ENCODE measurements at places on chromosomes 5 and 9.

DNA sequence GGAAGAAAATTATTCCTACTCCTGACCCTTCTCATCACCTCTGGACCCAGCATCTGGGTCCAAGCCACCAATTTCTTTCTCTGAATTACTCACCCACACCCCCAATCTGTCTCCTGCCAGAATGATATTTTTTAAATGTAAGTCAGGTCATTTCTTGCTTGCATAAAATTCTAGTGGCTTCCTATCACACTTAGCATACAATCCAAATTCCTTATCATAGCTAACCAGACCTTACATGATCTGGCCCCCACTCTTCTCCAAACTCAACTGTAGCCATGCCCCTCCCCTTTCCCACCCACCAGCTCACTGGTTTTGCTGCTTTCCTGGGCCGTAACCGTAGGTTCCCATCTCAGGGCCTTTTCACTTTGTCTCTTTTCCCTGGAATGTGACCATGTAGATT, 15.2 kb downstream of the HTR4 start:
- DNase-seq = peak; percentile 97

DNA sequence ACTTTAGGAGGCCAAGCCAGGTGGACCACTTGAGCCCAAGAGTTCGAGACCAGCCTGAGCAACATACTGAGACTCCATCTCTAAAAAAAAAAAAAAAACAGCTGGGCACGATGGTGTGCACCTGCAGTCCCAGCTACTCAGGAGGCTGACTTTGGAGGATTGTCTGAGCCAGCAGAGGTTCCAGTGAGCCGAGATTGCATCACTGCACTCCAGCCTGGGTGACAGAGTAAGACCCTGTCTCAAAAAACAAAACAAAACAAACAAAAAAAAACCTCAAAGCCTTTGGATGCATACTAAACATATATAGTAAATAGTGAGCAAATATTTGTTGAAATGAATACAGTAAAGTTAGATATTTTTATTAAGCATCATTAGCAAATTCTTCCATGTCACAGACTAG, 5.3 kb downstream of the SLC35D2 start:
- no peak for DNase-seq

DNA sequence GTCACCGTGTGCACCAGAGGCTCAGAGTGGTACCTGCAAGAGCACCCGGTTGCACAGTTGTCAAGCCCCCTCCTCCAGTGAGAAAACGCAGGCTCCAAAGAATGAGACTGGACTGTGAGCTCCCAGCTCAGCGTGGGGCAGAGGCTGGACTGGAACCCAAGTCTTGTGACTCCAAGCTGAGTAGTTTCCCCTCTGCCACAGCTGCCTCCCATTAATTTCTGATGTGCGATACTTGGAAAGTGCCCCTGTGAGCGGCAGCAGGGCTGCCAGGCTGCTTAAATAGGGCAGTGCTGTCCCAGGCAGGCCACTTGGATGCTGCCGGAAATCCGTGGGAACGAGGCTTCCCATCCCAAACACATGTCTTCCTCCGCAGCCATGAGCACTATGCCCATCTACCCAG, 62.2 kb upstream of the ANGPTL2 start:
- DNase-seq = no peak

GRCh38 chr9:85368781-85369180, 373.0 kb downstream of the AGTPBP1 start:
- no peak for DNase-seq

GRCh38 chr9:123335193-123335985, 20.6 kb upstream of the CRB2 start:
- peak; percentile 57 for DNase-seq
